ENCODE measurements at places on chromosomes 2 and 18.
A peak's percentile ranks its signal among the peaks of the same experiment; 100 is the strongest.

DNA sequence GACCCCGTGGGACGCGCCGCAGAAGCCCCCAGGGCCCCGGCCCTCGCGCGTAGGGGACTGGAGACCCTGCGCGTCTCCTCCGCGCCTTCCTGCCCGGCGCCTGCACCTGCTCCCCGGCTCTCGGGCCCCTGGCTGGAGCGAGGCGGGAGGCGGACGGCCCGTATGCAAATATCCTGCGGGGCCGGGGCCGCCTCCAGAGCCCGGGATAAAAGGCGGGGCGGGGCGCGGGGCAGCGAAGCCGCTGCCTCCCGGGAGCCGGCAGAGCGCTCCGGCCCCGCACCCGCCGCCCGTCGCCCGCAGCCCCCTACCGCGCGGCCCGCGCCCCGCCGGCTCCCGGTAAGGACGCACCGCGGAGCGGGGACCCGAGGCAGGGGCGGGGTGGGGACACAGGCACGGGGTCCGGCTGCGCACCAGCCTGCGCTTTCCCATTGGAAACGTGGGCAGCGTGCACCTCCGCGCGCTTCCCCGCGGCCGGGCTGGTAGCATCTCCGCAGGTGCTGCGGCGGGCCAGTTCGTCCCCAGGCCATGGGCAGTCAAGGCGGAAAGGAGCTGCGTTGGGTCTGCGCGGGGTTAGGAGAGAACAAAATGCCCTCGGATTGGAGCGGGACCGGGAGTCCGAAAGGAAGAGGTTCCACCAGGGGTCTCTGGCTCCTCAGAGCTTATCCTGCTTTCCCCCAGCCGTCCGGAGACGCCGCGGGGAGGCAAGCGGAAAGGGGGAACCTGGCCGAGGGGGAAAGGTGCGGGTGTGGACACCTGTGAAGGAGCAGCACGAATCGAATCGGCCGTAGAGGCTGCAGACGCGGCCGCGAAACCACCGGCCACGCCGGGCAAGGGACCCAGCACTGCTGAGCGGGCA, at the start of gene ATP6V1C2:
Gene ATP6V1C2 (plus strand): TSS at position 235 of the 856 bp plus-strand sequence. CDS start 1,220 bp downstream, outside the sequence.
- DNase-seq: peak; percentile 63

- DNase-seq: no peak
Measured at GRCh38 chr2:219405451-219405850, 12.7 kb upstream of the DES start.

- no peak for DNase-seq
Measured at GRCh38 chr2:127044165-127044718, 62.7 kb downstream of the BIN1 start.

GRCh38 chr18:63005306-63005705, 290.0 kb downstream of the PHLPP1 start:
- no peak for DNase-seq

- DNase-seq: no peak
Measured at GRCh38 chr18:55385770-55386169, 202.2 kb downstream of the TCF4 start.

DNA sequence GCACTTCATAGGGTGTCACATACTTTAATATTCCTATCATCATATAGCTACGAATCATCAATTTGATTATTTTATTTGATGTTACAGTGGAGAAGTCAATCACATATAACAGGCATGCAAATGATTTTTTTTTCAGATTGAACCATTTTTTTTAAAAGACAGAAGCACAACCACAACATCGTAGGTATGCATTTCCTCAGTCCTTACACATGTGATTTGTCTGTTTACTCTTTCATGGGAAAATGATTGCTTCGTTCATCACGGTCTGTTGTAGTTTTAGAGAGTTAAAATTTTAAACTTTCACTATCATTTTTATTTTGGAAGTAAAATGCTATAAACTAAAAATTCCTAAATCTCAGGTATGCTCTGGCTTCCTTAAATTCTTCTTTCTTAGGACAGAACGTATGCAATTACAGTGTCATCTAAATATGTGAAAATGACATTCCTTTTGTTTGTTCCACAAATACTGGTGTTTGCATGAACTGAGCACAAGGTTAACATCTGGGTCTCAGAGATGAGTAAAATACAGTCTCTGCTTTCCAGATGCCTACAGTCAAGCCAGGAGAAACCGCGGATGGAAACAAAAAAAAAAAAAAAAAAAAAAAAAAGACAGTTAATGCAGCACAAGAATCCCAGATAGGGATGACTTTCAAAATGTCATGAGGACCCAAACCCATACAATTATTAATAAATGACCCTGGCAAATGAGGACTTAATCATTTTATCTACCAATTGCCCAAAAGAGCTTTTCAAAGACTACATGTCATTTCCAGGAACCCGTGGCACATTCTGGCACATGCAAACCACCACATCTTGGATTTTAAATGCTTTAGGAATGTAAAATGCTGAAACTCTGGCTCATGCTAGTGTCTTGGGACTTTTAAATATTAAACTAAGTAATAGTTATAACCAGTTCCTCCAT, 201.2 kb downstream of the LRP1B start:
- DNase-seq: no peak

DNA sequence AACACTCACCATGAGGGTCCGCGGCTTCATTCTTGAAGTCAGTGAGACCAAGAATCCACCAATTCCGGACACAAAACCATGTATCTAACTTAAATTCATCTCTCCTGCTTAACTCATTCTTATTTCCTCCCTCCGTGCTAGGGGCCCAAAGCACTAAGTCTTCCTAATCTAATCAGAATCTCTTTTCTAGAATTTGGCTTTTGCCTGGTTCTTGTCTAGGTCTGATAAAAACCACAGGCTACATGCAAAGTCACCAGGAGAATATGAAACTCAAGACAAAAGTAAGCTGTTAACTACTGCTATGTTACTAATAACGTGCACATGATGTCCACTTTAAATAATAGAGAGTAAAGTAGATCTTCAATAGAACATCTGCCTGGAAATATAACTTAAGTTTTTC, 69.9 kb downstream of the TRIP12 start:
- DNase-seq: no peak

DNA sequence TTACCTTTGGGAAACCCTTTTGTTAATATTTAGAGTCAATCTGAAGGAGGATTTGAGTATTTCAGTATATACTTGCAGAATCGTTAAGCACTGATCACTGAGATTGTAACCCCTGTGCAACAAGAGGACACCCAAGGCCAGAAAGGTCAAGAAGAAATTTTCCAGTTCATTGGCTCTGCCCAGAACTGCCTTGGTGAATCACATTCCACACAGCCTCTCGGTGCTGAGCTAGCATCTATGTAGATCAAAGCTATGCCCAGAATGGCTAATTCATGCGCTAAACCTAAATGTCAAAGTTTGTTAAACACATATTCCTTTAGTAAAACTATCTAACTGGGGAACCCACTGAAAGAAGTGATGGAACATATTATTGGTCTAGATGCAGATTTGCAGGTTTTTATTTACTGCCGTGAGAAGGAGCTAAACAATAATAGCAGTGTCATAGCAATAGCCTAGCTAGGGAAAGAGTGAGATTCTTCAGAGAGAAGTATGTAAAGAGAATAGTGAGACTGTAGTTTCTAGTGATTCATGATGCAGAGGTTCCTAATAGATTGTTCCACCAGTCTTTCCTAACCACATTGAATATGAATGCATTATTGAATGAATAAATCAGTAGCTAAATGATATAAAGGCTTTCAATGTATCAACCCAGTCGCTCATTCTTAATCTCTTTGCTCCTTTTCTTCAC, 423.2 kb upstream of the CRIM1 start:
- no peak for DNase-seq

- peak; percentile 71 for DNase-seq
Measured at GRCh38 chr18:9612215-9612830, 2.0 kb downstream of the PPP4R1 start.

- DNase-seq: no peak
Measured at GRCh38 chr2:113847144-113847543, 42.7 kb upstream of the ACTR3 start.

- no peak for DNase-seq
Measured at GRCh38 chr18:34221971-34222306, 2.8 kb downstream of the NOL4 start.

DNA sequence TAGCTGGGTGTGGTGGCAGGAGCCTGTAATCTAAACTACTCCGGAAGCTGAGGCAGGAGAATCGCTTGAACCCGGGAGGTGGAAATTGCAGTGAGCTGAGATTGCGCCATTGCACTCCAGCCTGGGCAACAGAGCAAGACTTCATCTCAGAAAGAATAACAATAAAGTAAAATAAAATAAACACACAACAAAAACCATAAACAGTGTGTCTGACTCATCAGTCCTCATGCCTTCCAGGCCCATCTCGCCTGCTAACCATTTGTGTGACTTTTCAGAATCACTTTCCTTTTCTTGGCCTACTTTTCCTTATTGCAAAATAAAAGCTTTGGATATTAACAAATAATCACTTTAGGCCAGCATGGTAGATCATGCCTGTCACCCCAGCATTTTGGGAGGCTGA, 42.0 kb upstream of the ASXL2 start:
- DNase-seq: no peak

DNA sequence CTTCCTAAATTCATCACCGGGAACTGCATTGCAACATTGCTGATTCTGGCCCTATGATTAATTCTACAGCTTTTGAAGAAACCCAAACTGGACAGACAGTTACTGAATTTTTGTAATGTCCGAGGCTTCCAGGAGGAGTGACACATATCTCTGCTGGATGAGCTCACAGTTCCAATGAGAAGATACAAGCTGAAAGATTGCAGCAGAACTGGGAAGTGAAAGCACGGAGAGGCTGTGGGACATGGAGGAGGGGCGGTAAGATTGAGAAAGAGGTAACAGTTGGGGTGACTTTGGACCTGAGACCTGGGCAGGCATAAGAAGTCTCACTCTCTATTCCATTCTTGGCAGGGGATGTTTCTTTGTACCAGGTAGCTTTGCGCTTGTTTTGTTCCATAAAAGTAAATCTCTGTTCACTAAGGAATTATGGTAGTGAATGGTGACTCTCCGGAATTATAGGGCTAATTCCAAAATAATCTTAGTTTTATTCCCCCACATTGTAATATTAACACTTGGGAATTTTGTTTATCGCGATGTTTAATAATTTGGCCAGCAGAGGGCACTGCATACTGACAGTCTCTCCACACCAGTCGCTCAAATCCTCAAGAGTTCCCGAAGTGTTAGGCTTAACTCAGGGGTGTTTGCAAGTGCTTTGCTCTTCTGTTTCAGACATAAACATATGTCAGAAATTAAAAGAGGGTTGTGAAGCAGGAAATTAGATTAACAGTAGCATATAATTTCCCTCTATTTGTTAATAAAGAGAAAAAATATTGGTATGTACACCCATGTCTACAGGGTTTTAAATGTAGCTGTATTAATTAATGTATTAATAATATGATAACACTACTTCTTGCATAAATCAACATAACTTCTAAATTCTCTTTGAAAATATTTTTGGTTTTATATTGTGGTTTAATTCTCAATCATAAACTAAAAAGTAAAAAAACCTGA, 201.4 kb downstream of the SOCS6 start:
- DNase-seq: peak; percentile 65

- DNase-seq: no peak
Measured at GRCh38 chr18:31273812-31274527, 44.0 kb upstream of the DSG1 start.

- DNase-seq: no peak
Measured at GRCh38 chr2:118846953-118847761, at the start of gene EN1. TSS of gene EN1 (minus strand) at chr2:118847648. CDS start at chr2:118847167, 481 bp downstream.

DNA sequence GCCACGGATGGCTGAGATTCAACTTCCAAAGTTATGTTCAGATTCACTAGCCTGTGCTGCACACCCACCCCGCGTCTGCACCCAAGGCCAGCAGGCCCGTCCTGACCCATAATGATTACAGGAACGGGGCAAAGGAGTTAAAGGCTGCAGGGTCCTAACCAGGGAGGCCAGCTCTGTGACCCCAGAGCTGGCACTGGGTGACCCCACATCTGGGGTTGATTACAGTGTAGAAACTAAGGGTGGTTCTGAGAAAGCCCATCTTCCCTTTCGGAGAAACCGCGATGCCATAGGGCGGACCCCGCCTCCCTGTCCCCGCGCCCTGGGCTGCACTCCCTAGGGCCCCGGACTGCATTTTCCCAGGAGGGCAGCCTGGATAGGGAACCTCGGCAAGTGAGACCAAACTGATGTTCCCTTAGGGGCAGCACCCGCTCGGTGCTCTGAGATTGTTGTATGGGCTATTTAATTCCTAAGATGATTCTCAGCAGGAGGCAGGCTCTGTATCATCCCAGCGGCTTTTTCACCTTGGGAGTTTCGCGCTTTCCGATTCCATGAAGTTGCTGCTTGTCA, 2.2 kb upstream of the GPR148 start:
- no peak for DNase-seq

- no peak for DNase-seq
Measured at GRCh38 chr2:172287605-172288315, 139.6 kb upstream of the ITGA6 start.

DNA sequence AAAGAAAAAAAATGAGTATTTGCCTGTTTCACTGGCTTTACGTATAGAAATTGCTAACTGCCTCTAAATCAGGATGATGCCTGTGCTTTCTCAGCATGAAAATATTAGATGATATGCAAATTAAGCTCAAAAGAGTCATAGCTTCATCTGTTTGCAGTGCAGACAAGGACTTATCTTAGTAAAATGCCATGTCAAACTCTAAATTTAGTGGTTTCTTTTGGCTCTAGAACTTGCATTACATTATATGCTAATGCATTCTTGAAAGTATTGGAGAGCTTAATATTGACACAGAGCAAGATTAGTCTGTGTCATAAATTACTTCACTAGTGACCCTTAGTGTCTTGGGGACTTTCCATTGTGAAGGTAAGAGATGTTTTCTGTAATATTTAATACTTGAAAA, 1109.1 kb upstream of the NRXN1 start:
- no peak for DNase-seq

DNA sequence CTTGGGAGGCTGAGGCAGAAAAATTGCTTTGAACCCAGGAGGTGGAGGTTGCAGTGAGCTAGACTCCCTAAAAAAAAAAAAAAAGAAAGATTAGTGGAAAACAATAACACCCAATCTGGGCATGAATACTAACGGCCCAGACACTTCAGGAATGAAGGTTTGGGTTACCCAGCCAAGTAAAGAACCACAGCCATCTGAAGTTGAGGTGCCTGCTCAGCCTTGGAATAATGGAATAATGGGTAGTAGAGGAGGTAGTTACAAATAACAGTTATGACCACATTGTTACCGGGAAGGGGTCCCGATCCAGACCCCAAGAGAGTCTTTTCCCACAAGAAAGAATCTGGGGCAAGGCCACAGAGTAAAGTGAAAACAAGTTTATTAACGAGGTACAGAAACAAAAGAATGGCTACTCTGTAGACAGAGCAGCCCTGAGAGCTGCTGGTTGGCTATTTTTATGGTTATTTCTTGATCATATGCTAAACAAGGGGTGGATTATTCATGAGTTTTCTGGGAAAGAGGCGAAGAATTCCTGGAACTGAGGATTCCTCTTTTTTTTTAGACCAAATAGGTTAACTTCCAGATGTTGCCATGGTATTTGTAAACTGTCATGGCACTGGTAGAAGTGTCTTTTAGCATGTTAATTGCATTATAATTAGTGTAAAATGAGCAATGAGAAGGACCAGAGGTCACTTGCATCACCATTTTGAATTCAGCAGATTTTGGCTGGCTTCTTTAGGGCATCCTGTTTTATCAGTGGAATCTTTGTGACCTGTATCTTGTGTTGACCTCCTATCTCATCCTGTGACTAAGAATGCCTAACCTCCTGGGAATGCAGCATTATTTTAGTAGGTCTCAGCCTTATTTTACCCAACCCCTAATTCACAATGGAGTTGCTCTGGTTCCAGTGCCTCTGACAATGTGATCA, 96.2 kb upstream of the HAAO start:
- DNase-seq: no peak

- DNase-seq: no peak
Measured at GRCh38 chr18:13455960-13456481, 237.5 kb downstream of the LDLRAD4 start.
